ENCODE measurements at places on chromosomes 4 and X.

- no peak for DNase-seq
These were observed 407.3 kb downstream of the MAPK10 start for GRCh38 chr4:85952528-85952927.

GRCh38 chr4:137663251-137664045 lies 131.2 kb upstream of the PCDH18 start:
- DNase-seq = no peak

GRCh38 chr4:6221851-6222760 lies 21.8 kb upstream of the JAKMIP1 start:
- peak; percentile 43 for DNase-seq

DNA sequence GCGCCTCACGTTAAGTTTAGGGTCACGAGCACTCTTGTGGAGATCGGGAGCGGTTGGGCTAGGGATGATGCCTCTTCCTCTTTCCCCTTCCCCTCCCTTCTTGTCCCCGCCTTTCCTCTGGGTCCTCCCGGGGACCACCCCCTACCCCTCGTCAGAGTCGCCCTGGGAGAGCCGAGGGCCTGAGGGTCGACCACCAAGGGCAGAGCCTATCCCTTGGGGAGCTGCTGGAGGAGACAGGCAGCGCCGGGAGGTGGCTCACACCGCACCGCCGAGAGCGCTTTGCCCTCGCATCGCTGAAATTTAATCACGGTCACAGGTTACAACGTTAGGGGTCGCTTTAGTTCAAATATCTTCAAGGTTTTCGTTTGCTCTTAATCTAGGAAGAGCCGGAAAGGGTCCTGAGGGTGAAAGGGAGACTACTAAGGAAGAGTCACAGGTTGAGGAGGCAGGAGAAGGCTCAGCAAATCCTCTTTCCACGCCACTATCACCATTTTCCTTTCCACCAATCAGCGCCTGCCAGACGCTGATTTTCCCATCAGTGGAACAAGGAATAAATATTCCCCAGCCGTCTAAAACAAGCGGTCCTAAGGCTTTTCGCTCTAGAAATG lies 528 bp upstream of the SNCA start:
- DNase-seq = peak; percentile 17

- peak; percentile 45 for DNase-seq
These were observed 132.5 kb downstream of the ARHGAP6 start for GRCh38 chrX:11533199-11533651.

DNA sequence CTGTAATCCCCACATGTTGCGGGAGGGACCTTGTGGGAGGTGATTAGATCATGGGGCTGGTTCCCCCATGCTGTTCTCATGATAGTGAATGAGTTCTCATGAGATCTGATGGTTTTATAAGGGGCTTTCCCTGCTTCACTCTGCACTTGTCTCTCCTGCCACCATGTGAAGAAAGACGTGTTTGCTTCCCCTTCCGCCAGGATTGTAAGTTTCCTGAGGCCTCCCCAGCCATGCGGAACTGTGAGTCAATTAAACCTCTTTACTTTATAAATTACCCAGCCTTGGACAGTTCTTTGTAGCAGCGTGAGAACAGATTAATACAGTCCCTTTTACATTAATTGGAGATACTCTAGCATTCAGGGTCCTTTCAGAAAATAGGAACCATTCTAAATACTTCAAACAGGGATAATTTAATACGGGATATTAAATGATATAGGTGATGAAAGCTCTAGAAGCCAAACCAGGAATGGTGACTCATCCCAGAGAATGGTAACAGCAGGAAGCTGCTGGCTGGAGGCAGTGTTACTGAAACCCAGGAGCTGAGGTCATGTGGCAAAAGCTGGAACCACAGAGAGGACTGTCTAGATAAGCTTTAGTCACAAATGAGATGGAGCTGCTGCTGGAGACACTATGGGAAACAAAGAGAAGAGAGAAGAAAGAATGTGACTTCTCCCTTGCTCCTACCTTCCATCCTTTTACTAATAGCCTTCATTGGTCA lies 57.3 kb downstream of the GSTCD start:
- peak; percentile 65 for DNase-seq

- DNase-seq = no peak
These were observed 22.9 kb upstream of the TMEM255A start for GRCh38 chrX:120334151-120334550.

GRCh38 chr4:72119946-72120345 lies 88.1 kb downstream of the NPFFR2 start:
- DNase-seq = no peak

GRCh38 chr4:2250357-2251072 lies 8.6 kb upstream of the HAUS3 start:
- DNase-seq = no peak

DNA sequence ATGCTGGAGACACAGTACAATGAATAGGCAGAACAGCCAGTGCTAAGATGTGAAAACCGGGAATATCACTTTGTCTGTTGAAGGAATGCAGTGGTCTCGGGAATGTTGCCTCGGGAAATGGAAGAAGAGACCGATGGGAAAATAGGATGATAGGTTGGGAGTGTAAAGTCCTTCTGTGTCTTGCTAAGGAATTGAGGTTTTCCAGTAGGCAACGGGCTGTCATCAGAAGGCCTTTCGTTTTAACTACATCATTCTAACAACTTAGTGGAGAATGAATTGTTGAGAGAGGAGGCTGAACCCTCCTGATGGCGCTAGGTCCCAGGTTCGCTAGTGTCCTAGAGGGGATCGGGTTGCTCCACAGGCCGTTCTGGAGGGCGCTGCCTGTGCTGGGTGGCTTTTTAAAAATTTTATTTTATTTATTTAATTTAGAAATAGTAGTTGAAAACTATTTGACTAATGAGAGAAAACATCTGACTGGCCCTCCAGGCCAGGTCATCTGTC lies 730 bp downstream of the VBP1 start:
- DNase-seq = peak; percentile 23

GRCh38 chr4:35125995-35126712 lies 1118.2 kb downstream of the ARAP2 start:
- DNase-seq = no peak

DNA sequence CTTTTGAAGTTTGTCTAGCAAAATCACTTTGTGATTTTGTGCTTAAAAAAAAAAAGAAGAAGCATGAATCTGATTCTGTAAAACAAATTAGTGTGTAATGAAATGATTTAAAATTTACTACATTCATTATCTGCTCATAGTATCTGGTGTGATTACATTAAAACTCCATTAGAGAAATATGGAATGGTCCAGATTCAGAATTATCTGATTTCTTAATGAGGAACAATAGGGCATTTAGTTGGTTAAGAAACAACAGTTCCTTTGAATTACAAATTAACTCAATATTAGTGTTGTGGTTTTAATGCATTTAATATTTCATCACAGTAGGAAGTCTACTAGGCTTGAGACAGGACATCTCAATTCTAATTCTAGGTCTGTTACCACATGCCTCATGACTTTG lies 57.9 kb upstream of the PDHA1 start:
- no peak for DNase-seq

- DNase-seq = no peak
These were observed 43.4 kb downstream of the HTRA3 start for GRCh38 chr4:8312976-8313375.

- no peak for DNase-seq
These were observed 32.7 kb upstream of the MBTPS2 start for GRCh38 chrX:21806691-21807090.

DNA sequence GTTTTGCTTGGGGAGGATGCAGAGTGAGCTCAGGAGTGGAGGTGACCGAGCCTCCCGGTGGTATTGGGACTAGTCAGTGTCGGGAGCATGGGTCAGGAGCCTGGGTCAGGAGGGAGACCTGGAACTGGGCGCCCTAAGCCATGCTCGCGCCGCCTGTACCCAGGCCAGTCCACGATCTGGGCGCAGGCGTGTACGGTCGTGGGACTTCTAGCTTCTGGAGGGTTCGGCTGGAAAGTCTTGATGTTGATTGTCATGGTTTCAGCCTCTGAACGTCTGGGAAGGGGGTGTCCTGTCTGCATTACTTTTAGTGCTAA lies 244 bp downstream of the EIF2S3 start:
- DNase-seq = no peak

DNA sequence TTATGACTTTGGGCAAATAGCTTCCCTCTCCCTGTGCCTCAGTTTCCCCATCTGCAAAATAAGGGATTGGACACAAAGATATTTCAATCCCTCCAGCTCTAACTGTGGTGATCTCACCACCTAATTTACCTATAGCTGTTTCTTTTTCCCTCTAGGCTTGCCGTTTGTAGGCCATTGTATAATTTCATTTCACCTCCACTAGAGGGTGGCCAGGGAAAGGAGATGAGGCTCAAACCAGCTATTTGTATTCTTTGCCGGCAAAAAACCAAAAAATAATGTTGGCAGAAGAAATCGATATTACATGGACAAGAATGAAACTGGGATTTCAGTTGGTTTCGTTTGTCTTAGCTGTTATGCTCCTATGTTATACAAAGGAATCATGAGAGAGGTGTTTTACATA lies 36.1 kb upstream of the DOCK11 start:
- peak; percentile 18 for DNase-seq

GRCh38 chr4:14924812-14925344 lies 77.4 kb upstream of the CPEB2 start:
- DNase-seq = no peak

DNA sequence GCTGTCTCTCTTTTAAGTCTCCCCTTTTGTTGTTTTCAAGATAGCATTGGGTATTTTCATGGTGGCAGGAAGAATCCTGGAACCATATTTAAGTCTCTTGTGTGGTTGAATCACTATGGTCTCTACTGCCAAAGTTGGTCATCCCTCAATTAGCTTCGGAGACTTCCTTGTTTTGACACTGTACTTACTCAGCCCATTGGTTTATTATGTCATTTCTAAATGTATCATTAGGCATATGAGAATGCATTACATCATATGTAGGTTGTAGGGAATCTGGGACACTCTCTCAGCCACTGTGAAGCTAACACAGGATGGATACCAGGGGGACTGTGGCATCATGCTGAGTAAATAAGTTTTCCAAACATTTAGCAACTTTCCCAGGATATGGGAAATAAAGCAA lies 211.8 kb downstream of the DTHD1 start:
- DNase-seq = no peak

DNA sequence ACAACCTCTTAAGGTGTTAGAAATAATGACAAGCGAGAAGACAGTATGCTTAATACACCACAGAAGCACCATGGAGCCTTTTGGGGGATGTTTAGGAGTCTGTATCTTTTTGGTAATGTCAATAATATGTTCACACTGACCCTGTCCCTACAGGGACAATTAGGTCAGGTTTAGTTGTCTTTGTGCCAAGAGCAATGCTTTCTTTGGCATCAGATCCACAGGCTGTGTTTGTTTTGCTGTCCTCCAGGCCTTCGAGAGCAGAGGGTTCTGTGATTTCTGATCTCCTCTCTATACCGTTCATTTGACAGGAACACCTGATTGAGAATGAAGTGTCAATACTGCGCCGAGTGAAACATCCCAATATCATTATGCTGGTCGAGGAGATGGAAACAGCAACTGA lies 153.8 kb downstream of the DCLK2 start:
- DNase-seq = no peak

GRCh38 chr4:7917669-7918068 lies 22.0 kb downstream of the AFAP1 start:
- no peak for DNase-seq

- peak; percentile 29 for DNase-seq
These were observed 60.4 kb downstream of the CCNI start for GRCh38 chr4:77015390-77015789.

- DNase-seq = no peak
These were observed 6.5 kb downstream of the TMEM150C start for GRCh38 chr4:82555276-82555675.

DNA sequence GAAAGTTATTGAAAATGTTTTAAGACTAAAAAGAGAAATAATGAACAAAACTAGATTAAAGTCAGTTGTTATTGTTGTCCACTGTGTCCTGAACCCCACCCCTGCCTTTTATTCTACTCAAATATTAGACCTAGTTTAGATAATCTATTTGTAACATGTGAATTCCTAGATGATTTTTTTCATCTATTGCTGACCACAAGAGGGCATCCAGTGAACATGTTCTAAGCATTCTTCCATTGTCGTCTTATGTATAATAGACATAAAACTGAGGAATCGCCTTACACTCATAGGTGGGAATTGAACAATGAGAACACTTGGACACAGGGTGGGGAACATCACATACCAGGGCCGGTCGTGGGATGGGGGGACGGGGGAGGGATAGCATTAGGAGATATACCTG lies 36.4 kb upstream of the HPRT1 start:
- DNase-seq = peak; percentile 7

- peak; percentile 40 for DNase-seq
These were observed 40.5 kb upstream of the BMP3 start for GRCh38 chr4:80989921-80990544.

- DNase-seq = no peak
These were observed 666.8 kb downstream of the PCDH18 start for GRCh38 chr4:136865526-136865925.

- DNase-seq = peak; percentile 31
These were observed 66.2 kb downstream of the IRF2 start for GRCh38 chr4:184408021-184408683.

- no peak for DNase-seq
These were observed 55.8 kb upstream of the POU4F2 start for GRCh38 chr4:146582864-146583263.

DNA sequence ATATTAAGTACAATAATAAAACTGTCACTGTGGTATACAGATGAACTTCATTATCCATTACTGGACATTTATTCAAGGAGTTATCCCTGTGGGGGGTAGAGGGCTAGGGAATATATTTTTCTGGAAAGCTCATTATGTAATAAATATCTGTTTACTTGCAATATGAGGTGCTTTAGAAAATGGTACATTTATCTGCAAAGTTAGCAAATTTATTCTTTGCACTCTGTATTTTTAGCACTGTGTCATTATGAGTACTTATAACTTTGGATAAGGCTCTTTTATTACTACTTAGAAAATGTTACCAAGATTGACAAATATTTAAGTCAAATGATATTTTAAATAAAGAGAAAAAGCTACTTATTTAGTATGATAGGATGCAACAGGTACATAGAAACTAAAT lies 37.8 kb downstream of the ANKRD17 start:
- DNase-seq = no peak

- DNase-seq = no peak
These were observed 167.5 kb downstream of the COL25A1 start for GRCh38 chr4:109134921-109135320.

- DNase-seq = no peak
These were observed 22.2 kb downstream of the PDGFC start for GRCh38 chr4:156949373-156949814.

DNA sequence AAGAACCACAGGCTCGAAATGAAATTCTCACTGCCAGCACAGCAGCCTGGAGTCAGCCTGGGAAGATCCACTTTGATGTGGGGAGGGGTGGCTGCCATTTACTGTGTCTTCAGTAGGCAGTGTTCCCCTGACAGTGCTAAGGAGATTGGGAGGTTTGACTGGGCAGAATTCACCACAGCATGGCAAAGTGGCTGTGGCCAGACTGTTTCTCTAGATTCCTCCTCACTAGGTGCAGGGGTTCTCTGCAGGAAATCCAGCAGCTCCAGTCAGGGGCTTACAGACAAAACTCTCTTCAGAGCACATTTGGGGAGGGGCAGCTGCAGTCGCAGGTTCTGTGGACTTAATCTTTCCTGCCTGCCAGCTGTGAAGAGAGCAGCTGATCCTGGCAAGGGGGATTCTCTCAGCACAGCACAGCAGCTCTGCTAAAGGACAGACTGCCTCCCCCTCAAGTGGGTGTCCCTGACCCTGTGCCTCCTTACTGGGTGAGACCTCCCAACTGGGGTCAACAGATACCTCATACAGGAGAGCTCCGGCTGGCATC lies 1174.0 kb downstream of the RAPGEF2 start:
- DNase-seq = no peak
